Activated CD4-positive, alpha-beta T cell treated with anti-CD3 and anti-CD28 coated beads, Interleukin-2, amount 10 ng/mL, durations not matched to agents 24 days and 14 days (primary cell): ENCODE measurements at places on chromosomes 2 and 18. TPM values are rescaled to one million over a fixed set of nuclear protein-coding genes. Genes with fewer than 3 reads are reported as not detected.

Gene CYP26B1
- not detected in 2 replicates for total RNA-seq

Gene CTAGE1
- total RNA-seq: not detected in 2 replicates

Gene NOL4
- not detected in 2 replicates for total RNA-seq

Gene CXCR2
- 0.07 and 0.19 TPM in 2 replicates for total RNA-seq

Gene AGXT
- not detected in 2 replicates for total RNA-seq

- peaks cover 70% of the 10 kb centered on the region for H3K27me3 ChIP-seq
- H3K36me3 ChIP-seq: no peaks in the 10 kb centered on the region
- DNase-seq: no peak
- peaks cover 5% of the 10 kb centered on the region for H3K4me1 ChIP-seq
- H3K27ac ChIP-seq: no peak overlapping the region
These were observed 577 bp downstream of the MOGAT1 start for GRCh38 chr2:222672068-222672401.

DNA sequence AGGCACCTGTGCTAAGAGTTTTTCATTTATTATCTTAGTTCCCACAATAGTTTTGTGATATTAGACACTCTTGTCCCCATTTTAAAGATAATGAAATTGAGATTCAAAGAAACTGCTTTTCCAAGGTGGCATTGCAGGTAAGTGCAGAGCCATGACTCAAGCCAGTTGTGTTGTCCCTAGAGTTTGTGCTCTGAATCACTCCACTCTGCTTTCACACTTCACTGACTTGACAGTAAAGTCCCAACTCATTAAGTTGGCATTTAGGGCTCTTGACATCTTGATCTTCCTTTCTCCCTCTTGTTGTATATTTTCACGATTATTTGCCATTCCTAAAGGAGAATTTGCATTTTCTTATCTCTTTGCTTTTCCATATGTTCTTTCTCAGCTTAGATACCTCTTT, 114.3 kb downstream of the DIS3L2 start:
- DNase-seq: no peak
- no peak overlapping the region for H3K27ac ChIP-seq
- H3K36me3 ChIP-seq: peaks cover 3% of the 10 kb centered on the region
- H3K4me3 ChIP-seq: no peak overlapping the region
- H3K27me3 ChIP-seq: no peaks in the 10 kb centered on the region

DNA sequence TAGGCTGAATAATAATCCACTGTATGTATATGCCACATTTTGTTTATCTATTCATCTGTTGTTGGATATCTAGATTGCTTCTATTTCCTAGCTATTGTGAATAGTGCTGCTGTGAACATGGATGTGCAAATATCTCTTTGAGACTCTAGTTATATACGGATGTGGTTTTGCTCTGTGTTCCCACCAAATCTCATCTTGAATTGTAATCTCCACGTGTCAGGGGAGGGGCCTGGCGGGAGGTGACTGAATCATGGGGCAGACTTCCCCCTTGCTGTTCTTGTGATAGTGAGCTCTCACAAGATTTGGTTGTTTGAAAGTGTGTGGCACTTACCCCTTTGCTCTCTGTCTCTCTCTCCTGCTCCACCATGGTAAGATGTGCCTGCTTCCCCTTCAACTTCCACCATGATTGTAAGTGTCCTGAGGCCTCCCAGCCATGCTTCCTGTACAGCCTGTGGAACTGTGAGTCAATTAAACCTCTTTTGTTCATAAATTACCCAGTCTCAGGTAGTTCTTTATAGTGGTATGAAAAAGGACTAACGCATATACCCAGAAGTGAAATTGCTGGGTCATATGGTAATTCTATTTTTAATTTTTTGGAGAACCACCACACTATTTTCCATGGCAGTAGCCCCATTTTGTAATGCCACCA, 86.1 kb upstream of the UPP2 start:
- DNase-seq: peak; percentile 71
- peaks cover 4% of the 10 kb centered on the region for H3K27me3 ChIP-seq

GRCh38 chr18:21314724-21315123, 72.7 kb downstream of the GREB1L start:
- H3K36me3 ChIP-seq: no peaks in the 10 kb centered on the region
- no peak overlapping the region for H3K27ac ChIP-seq
- no peaks in the 10 kb centered on the region for H3K27me3 ChIP-seq
- H3K4me3 ChIP-seq: no peak overlapping the region

- H3K27ac ChIP-seq: peak overlapping the region; percentile 70
- H3K27me3 ChIP-seq: no peaks in the 10 kb centered on the region
- H3K36me3 ChIP-seq: peaks cover 79% of the 10 kb centered on the region
These were observed 15.6 kb upstream of the GPBAR1 start for GRCh38 chr2:218245214-218245613.

- H3K4me1 ChIP-seq: peaks cover 3% of the 10 kb centered on the region
- DNase-seq: no peak
- H3K27me3 ChIP-seq: peaks cover 12% of the 10 kb centered on the region
These were observed 158.9 kb downstream of the COL6A3 start for GRCh38 chr2:237254911-237255578.

DNA sequence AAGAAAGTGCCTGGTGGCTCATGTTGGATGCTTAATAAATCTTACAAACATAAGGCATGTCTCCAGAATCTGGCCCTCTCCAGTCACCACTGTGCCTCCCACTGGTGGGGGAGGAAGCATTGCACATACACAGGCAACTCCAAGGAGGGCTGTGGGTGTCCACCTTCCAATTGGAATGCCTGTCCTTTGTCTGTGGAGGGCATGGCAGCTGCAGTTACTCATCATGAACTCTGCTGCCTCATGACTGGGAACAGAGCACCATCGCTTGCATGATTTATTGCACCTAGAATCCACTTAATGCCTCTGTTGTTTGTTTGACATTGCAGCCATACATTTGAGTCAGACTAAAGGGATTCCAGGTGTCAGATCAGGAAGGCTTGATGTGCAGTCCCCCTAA, 278.9 kb downstream of the PRKCE start:
- no peak overlapping the region for H3K4me3 ChIP-seq
- DNase-seq: no peak
- H3K4me1 ChIP-seq: no peaks in the 10 kb centered on the region
- no peaks in the 10 kb centered on the region for H3K36me3 ChIP-seq
- H3K27me3 ChIP-seq: no peaks in the 10 kb centered on the region

DNA sequence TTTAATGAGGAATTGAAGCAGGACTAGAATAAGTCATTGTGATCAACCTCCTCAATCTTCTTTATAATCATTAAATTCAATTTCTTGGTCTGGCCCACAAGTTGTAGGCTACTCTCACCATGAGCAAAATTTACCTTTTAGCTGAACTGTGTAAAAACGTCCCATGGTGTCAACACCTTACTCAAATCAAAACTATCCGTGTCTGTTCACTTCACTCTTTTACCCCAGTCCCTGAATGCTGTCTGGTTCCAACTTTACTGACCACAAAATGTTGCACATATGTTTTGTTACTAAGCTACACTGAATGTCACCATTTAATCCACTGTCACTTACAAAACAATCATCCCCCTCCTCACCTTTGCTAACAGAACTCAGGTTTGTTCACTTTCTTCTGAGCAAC, 951.6 kb upstream of the SLC39A10 start:
- H3K36me3 ChIP-seq: no peaks in the 10 kb centered on the region
- DNase-seq: no peak
- no peak overlapping the region for H3K4me3 ChIP-seq
- no peaks in the 10 kb centered on the region for H3K27me3 ChIP-seq
- H3K27ac ChIP-seq: no peak overlapping the region

DNA sequence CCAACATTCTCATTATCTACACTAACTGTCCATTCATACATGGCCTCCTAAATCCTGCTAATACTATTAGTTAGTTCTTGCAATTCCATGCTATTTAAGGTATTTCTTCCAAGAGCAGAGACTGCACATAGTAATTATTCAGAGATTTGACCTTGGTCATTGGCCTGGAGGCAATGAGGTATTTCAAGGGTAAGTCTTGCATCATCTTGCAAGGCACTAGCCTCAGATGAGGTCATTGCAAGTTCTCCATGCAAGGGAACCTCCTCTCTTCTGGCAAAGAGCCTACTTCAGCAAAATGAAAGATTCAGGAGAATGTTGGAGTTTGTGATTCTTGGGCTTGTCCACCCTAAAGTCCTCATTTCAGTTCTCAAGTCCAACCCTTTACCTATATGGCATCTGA, 48.5 kb upstream of the IKZF2 start:
- H3K27me3 ChIP-seq: no peaks in the 10 kb centered on the region
- no peak overlapping the region for H3K27ac ChIP-seq
- H3K4me3 ChIP-seq: no peak overlapping the region
- DNase-seq: no peak
- no peaks in the 10 kb centered on the region for H3K36me3 ChIP-seq

DNA sequence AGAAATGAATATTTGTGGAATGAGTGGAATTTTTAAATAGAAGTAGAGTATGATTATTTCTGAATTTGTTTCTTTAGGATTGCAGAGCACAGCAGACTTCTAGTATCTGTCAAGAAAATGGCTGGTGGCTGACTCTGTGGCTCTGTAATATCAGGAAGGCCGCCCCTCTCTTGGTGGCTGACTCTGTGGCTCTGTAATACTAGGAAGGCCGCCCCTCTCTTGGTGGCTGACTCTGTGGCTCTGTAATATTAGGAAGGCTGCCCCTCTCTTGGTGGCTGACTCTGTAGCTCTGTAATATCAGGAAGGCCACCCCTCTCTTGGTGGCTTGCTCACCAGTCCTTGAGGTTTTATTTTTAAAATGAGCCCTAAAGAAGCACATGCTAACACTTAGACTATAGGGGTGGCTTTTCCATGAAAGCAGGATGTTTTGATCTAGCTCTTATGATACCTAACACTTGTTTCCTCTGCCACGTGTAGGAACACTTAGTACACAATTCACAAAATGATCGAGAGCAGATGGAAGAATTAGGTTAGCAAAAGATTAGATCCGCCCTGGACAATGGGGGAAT, 85.1 kb upstream of the TTC39C start:
- peak overlapping the region; percentile 70 for H3K27ac ChIP-seq
- peak overlapping the region; percentile 39 for H3K4me3 ChIP-seq
- peak; percentile 73 for DNase-seq
- peaks cover 23% of the 10 kb centered on the region for H3K4me1 ChIP-seq
- H3K36me3 ChIP-seq: peaks cover 2% of the 10 kb centered on the region

DNA sequence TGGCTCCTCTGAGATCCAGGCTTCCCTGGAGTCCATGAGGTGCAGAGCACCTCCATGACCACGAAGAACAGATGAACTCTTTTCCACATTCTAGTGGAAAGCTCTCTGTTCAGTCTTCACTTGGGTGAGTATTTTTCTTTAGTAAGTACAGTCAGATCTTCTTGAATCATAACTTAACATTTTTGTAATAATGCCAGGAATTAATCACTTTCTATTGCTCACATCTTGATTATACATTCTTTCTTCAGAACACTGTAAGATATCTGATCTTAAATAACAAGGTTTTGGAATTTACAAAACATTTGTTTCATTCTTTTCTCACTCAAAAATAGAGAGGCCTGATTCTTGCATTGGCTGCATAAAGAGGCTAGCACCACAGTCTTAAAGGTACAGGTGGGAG, 45.4 kb upstream of the RND3 start:
- H3K4me3 ChIP-seq: no peak overlapping the region
- no peak overlapping the region for H3K27ac ChIP-seq
- no peaks in the 10 kb centered on the region for H3K27me3 ChIP-seq
- H3K4me1 ChIP-seq: no peaks in the 10 kb centered on the region
- no peak for DNase-seq

- DNase-seq: peak; percentile 79
- H3K27me3 ChIP-seq: peaks cover 55% of the 10 kb centered on the region
- H3K36me3 ChIP-seq: peaks cover 7% of the 10 kb centered on the region
- H3K4me1 ChIP-seq: peaks cover 50% of the 10 kb centered on the region
These were observed 35.1 kb upstream of the SLC14A1 start for GRCh38 chr18:45688833-45689232.

GRCh38 chr18:35592298-35592697, 10.8 kb downstream of the GALNT1 start:
- no peak for DNase-seq
- H3K27me3 ChIP-seq: no peaks in the 10 kb centered on the region
- peaks cover 6% of the 10 kb centered on the region for H3K36me3 ChIP-seq
- H3K27ac ChIP-seq: no peak overlapping the region
- H3K4me1 ChIP-seq: peaks cover 10% of the 10 kb centered on the region

- H3K4me1 ChIP-seq: peaks cover 27% of the 10 kb centered on the region
- H3K4me3 ChIP-seq: no peak overlapping the region
- no peak for DNase-seq
- no peaks in the 10 kb centered on the region for H3K27me3 ChIP-seq
- peak overlapping the region; percentile 29 for H3K27ac ChIP-seq
These were observed 138.6 kb downstream of the BCL2 start for GRCh38 chr18:63180971-63181376.

GRCh38 chr18:65754121-65754520, 3.3 kb downstream of the CDH7 start:
- H3K36me3 ChIP-seq: no peaks in the 10 kb centered on the region
- DNase-seq: no peak
- H3K27ac ChIP-seq: no peak overlapping the region
- peaks cover 13% of the 10 kb centered on the region for H3K27me3 ChIP-seq
- no peak overlapping the region for H3K4me3 ChIP-seq

DNA sequence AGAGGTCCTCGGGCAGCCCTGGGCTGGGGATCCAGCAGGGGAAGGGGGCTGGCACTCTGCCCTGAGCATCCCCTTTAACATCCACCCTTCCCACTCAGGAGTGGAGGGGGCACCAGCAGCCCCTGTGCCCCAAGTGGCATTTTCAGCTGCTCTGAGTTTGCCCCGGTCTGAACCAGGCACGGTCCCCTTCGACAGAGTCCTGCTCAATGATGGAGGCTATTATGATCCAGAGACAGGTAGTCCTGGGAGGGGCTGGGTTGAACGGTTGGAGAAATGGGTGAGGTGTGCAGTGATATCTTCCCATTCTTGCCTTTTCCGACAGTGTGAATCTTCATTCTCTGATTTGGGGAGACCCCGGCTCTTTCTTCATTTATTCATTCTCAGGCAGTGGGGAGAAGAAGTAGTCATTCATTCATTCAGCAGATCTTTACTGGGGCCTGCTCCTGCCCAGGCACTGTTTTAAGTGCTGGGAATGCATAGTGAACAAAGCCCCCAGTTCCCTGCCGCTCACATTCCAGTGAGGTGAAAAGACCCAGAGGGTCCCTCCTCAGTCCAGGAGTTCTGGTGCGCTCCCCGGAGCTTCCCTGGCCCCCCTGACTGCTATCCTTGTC, 1.4 kb upstream of the KHK start:
- peak overlapping the region; percentile 90 for H3K4me3 ChIP-seq
- peaks cover 38% of the 10 kb centered on the region for H3K4me1 ChIP-seq

DNA sequence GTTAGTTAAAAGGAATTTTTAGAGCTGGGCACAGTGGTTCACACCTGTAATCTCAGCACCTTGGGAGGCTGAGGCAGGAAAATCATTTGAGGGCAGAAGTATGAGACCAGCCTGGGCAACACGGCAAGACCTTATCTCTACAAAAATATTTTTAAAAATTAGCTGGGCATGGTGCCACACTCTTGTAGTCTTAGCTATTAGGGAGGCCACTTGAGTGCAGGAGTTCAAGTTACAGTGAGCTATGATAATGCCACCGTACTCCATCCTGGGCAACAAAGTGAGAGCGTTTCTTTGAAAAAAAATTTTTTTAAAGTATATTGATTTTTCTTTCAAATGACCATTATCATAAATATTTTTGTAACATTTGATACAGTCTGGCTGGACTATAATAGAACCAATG, 93.6 kb upstream of the FAM117B start:
- no peaks in the 10 kb centered on the region for H3K27me3 ChIP-seq
- no peak for DNase-seq
- H3K4me1 ChIP-seq: no peaks in the 10 kb centered on the region
- no peaks in the 10 kb centered on the region for H3K36me3 ChIP-seq
- no peak overlapping the region for H3K4me3 ChIP-seq
- H3K27ac ChIP-seq: no peak overlapping the region

GRCh38 chr2:193867454-193867853, 1672.7 kb upstream of the TMEFF2 start:
- H3K27me3 ChIP-seq: no peaks in the 10 kb centered on the region
- no peaks in the 10 kb centered on the region for H3K4me1 ChIP-seq
- DNase-seq: no peak
- no peak overlapping the region for H3K4me3 ChIP-seq
